ENCODE measurements at places on chromosomes 1 and 21.

DNA sequence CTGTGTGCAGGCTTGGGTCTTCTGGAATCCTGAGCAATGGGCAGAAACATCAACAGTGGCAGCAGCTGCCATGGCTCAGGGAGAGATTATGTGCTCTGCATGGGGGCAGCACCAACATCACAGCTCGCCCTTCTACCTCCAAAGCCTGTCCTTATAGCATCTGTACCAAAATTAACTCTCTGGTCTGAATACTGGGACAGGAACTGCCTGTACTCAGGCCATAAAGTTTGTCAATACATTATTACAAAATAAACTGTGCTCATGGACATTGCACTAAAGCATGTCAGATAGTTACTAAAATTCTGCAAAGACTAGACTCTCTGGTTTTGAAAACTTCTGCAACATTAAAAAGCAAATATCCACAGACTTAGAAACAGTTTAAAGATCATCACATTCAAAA, 91.6 kb downstream of the ZC3H11B start:
- no peak for DNase-seq

- DNase-seq: no peak
Measured at GRCh38 chr1:116677474-116678062, 10.0 kb upstream of the IGSF3 start.

- no peak for DNase-seq
Measured at GRCh38 chr21:39645331-39645730, 32.6 kb downstream of the B3GALT5 start.

DNA sequence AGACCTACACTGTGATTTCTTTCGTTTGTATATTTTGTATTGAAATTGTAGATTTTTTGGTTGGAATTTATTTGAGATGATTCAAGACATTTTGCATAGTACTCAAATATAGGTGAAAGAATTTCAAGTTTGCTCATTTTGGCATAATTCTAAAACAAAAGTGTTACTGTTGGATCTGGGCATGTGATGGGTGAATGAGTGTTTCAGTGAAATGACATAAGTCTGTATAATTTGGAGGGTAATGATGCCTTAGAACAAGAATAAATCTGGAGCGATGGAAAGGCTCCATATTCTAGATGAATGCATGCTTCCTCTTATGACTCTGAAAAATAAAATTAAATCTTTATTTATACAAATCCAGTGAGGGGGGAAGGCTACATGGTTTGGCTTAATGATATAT, 41.0 kb downstream of the NFIA start:
- DNase-seq: no peak

DNA sequence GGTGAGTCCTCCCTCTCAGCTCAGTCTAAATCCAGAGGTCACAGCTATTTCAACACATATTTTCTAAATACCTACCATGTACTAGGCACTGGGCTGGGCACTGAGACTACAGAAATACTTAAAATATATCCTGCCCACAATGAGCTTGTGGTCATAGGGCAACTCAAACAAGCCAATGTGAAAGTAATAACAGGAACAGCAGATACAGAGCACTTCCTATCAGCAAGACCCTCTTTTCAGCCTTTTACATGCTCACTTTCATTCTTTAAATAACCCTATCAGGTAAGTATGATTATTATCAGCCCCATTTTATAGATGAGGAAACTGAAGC, 71.9 kb downstream of the CD34 start:
- no peak for DNase-seq

DNA sequence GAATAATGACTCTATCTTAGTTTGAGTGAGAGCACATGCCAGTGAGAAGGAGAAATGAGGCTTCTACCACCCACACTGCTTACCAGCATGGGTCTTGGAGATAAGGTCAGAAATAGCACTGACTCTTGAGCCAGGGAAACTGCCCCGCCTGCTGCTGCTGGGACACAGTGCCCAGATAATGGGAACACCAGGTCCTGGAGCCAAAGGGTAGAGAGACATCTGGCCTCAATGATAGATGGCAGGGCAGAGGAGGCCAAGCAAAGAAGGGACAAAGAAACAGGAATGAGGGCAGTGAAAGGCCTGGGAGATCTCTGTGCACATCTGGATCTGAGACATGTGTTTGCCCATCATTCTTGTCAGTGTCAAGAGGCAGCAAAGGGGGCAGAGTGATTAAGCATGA, 97.4 kb downstream of the MIS18A start:
- no peak for DNase-seq

- no peak for DNase-seq
Measured at GRCh38 chr1:107963008-107963407, 2.0 kb downstream of the VAV3 start.

DNA sequence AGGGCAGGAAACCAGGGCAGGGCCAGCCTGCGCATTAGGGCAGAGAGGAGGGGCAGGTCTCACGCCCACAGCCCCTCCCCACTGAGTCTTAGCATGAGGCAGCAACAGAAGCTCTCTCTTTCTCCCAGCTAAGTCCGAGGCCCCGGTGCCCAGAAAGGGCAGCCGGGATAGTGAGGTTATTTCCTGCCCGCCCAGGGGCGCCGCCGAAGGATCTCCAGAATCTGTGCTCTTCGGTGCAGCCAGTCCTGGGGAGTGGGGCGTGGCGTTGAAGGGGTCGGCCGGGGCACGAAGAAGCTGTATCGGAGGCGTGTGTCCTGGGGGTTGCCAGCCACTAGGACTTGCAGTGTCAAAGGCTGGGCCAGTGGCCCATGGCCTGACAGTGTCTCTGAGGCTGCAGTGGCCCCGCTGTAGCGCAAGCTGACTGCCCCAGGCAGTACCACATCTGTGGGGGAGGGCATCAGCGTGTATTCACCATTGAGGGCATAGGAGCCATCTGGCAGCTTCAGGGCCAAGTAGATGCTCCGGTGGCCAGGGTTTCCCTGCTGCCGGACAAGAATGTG, 7.8 kb downstream of the ADAMTS4 start:
- no peak for DNase-seq

GRCh38 chr1:157403608-157404007, 148.7 kb downstream of the FCRL5 start:
- DNase-seq: no peak

DNA sequence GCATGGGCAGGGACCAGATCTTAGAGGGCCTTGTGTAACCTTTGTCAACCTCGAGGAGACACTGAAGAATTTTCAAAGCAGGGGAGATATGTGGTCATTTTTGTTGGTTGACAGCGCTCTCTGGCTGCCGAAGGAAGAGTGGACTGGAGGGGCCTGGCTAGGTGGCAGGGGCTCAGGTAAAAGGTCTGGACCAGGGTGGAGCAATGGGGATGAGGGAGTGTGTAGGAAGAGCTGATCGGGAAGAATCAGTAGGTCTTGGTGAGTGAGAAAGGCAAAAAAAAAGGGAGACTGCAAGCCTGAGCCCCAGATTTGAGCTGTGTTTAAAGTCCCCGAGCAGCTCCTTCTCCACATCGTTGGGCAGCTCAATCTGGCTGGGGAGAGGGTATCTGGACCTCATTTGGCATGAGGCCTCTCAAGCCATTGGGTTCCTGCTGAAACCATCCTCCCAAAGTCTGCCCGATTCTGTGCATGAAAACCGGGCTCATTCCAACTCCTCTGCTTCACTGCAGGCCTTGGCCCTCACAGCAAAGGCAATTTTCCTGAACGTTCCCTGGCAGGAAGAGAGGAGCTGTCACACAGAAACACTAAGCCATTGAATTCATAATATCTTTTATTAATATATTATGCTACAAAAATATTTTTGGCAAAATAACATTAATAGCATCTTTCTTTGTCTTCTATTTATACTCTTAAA, 237.1 kb downstream of the TRABD2B start:
- no peak for DNase-seq
